ENCODE measurements at places on chromosomes 6 and 20. TPM values are rescaled to one million over a fixed set of nuclear protein-coding genes. Genes with fewer than 3 reads are reported as not detected.

DNA sequence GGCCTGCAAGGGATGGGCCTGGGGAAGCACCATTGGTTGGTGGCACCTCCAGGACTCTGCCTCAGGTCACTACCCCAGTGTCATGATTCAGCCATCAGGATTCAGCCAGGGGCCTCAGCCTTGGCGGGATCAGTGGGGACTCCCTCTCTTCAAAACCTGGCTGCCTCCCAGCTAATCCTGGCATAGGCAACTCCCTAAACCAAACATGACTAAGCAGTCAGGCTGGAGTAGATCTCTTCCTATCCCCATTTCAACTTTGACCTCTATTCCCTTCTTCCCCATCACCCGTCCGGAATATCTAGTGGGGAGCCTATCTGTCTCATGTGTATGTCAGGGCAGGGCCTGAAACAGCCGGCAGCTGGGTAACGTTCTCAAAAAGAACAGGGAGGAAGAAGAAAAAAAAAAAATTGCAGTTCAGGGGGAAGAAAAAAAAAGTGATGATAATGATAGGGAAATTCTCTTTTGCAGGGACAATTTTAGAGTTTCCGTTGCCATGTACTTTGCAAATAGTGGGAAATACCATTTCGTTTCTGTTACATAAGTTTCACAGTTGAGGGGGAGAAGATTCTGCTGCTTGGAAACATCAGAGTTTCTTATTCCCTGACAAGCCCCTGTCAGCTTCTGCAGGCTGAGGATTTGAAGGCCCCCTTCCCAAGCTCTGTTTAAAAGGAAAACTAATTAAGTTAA is 4.1 kb upstream of the PREX1 start:
- DNase-seq = no peak

Gene SLC22A16
- total RNA-seq = 1.4 TPM

Gene ARFGEF3
- total RNA-seq = 2.6 TPM

- DNase-seq = no peak
Measured at GRCh38 chr20:46571418-46571817, 21.0 kb upstream of the OCSTAMP start.

DNA sequence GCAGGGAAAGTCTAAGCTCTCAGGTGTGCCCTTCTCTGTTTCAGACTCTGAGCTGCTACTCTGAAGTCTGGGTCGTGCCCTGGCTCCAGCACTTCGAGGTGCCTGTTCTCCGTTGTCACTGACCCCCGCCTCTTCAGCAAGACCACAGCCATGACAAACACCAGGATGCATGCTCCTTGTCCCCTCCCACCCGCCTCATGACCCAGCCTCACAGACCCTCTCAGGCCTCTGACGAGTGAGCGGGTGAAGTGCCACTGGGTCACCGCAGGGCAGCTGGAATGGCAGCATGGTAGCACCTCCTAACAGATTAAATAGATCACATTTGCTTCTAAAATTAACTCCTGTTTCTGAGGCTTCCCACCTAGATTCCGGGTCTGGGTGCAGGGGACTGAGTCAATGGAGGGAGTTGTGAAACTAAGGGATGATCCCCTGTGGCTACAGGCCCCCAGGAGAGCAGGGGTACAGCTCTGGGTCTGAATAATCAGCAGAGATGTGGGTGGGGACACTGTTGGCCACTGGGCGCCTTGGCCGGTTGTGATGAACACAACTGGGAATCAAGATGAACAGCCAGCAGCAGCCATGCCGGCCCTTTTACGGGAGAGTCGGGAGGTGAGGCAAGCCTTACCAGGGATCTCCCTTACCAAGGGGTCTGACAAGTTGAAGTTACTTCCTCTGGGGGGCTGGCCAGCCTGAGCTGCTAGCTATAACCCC is 10.7 kb downstream of the CST7 start:
- peak; percentile 87 for DNase-seq

- DNase-seq = no peak
Measured at GRCh38 chr20:34022151-34022838, 28.6 kb downstream of the RALY start.

DNA sequence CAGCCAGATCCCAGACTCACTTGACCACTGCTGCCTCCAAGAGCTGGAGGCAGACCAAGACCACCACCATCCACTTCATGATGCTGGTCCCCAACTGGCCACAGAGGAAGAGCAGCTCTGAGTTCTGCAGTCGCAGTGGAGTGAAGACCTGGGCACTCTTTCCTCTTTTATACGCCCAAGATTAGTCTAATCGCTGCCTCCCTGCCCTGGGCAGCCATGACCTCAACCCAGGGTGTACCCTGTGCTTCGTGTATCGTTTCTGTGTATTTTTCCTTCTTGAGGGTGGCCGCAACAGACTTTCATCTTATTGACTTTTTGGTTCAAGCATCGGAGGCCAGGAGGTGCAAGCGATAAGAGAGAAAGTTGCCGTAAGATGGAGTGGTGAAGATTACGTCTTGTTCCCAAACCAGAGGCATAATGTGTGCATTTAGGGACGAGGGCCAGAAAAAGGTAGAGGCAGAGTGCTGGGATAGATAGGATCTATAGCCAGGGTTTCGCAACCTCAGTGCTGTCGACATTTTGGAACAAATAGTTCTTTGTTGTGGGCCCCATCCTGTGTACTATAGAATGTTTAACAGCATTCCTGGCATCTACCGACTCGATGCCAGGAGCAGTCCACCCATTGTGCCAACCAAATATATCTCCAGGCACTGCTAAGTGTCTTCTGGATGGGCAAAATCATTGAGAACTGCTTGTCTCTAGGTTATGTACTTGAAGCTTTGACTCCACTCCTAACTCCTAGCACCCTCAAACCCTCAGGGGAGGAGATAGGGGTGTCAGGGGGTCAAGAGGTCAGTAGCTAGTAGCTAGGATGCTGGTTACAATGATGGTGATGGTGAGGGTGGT is at the start of gene PGC:
Gene PGC (minus strand): TSS at position 142 of the 846 bp plus-strand sequence. CDS start 63 bp downstream, at position 79.
- no peak for DNase-seq

DNA sequence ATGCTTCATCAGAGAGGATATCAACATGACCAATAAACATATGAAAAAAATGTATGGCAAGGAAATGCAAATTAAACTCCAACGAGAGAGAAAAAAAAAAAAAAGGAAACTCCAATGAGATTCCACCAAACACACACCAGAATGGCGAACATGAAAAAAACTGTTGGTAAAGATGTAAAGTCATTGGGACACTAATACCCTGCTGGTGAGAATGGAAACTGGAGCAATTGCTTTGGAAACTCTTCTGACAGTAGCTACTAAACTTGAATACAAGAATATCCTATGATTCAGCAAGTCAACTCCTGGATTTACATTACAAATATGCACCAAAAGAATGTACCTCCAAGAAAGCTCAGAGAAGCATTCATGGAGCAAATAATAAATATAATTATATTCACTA is 260.7 kb upstream of the ECI2 start:
- no peak for DNase-seq

- no peak for DNase-seq
Measured at GRCh38 chr20:35767683-35768481, 3.9 kb upstream of the PHF20 start.

- DNase-seq = no peak
Measured at GRCh38 chr6:133815313-133815712, 73.6 kb upstream of the TCF21 start.

Gene TINAG
- total RNA-seq = not detected

Gene C2
- 60.8 TPM for total RNA-seq

Gene TRERF1
- 3.3 TPM for total RNA-seq

- DNase-seq = no peak
Measured at GRCh38 chr6:43608310-43608763, 20.7 kb downstream of the GTPBP2 start.

GRCh38 chr6:135281227-135281626 is 100.1 kb downstream of the MYB start:
- no peak for DNase-seq

DNA sequence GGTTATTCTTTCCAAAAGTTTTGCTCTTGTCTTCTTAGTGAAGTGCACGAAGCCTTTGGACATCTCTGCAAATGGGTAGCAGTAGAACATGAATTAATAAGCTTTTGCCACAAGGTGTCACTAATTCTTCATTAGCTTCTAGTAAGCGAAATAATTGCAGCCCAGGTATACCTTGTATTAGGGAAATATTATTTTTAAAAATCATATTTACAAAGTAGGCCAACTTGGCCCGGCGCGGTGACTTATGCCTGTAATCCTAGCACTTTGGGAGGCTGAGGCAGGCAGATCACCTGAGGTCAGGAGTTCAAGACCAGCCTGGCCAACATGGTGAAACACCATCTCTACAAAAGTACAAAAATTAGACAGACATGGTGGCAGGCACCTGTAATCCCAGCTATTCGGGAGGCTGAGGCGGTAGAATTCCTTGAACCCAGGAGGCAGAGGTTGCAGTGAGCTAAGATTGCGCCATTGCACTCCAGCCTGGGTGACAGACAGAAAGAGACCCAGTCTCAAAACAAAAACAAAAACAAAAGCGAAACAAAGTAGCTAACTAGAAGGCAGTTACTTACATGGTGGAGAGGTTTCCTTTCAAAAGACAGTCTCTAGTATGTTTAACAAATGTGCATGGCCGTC is 8.8 kb upstream of the RSPH3 start:
- DNase-seq = no peak

GRCh38 chr6:119166024-119166784 is 87.7 kb upstream of the FAM184A start:
- DNase-seq = no peak

DNA sequence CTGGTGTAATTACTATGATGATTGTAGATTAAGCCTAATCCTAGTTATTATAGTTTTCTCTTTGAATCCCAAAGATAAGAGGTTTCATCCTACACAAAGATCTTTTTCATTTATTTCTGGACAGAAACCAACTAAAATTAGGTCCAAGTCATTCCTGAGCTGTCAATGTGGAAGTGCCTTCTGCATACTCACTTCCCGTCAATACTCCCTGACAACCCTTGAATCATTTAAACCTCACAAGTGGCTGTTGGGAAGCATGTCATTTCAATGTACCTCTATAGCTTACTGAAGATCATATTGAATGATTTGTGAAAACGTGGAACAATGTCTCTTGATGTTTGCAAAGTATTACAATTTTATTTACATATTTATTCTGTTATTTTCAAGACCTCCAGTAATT is 274.1 kb downstream of the HACE1 start:
- no peak for DNase-seq

DNA sequence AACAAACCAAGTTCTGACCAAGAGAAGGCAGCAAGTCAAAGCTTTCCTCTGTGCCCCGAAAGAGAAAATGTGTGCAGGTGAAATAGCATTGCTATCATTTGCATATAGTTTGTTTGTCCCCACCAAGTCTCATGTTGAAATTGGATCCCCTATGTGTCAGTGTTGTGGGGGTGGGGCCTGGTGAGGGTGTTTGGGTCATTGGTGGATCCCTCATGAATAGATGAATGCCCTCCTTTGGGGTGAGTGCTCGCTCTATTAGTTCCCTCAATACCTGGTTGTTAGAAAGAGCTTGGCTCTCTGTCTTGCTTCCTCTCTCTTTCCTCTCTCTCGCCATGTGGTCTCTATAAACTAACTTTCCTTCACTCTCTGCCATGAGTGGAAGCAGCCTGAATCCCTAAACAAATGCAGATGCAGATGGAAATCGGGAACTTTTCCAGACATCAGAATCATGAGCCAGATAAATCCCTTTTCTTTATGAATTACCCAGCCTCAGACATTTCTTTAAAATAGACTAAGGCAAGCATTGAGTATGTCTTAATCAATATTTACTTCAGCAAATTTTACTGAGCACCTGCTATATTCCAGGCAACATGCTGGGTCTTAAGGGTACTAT is 43.8 kb upstream of the SYNDIG1 start:
- DNase-seq = no peak

Gene COL9A3
- total RNA-seq = 0.42 TPM

Gene MCHR2
- not detected for total RNA-seq

Gene AVP
- total RNA-seq = 0.96 TPM

- DNase-seq = peak; percentile 47
Measured at GRCh38 chr20:60224914-60225313, 266.7 kb downstream of the CDH26 start.

DNA sequence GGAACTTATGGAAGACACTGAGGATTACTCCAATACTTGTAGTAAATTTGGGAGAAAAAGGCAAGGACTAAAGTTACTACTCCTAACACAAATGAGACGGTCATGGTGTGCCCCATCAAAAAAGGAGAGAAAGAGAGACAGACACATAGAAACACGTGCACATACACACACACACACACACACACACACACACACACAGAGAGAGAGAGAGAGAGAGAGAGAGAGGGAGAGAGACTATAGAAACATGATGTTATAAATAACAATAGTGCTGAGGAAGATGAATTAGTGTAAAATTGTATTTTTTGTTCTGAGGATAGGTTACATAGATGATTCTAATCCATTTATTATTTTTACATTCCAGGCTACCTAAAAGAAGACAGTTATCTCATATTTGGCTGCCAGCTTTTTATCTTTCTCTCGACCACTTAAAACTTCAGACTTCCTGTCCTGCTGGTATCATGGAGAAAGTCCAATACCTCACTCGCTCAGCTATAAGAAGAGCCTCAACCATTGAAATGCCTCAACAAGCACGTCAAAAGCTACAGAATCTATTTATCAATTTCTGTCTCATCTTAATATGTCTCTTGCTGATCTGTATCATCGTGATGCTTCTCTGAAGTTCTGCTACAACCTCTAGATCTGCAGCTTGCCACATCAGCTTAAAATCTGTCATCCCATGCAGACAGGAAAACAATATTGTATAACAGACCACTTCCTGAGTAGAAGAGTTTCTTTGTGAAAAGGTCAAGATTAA is 10.5 kb downstream of the PLN start:
- DNase-seq = no peak

Data from mesenteric fat pad (tissue), 1 donor.